ENCODE measurements at places on chromosomes 6 and 20. TPM values are rescaled to one million over a fixed set of nuclear protein-coding genes. Genes with fewer than 3 reads are reported as not detected.

The POPDC3 gene
- total RNA-seq: 0.58 TPM

GRCh38 chr20:54172856-54173652, 732 bp downstream of the CYP24A1 start:
- DNase-seq: no peak

DNA sequence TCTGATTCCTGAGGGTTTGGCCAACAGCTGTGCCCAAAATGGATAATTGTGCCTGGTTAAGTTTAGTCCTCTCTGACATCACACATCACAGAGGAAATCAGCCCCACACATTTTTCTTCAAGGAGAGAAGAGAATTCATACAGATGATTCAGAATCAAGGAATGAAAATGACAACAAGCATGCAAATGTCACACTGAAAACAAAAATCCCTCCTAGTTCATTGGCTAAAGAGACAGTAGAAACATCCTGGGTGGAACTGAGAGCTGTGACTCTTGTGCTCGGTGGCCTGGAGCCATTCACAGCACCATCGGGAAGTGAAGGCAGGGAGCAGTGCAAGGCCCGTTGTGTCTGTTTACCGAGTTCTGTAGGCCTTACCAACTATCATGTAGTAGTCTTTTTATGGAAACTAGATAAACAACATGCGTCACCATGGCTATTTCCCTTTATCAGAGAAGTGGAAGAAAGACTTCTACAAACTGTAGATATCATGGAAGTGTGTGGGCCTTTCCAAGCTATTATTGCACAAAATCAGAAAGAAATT, 81.7 kb upstream of the TENT5A start:
- DNase-seq: peak; percentile 9

- DNase-seq: no peak
These were observed 47.3 kb upstream of the SASH1 start for GRCh38 chr6:148295261-148295887.

DNA sequence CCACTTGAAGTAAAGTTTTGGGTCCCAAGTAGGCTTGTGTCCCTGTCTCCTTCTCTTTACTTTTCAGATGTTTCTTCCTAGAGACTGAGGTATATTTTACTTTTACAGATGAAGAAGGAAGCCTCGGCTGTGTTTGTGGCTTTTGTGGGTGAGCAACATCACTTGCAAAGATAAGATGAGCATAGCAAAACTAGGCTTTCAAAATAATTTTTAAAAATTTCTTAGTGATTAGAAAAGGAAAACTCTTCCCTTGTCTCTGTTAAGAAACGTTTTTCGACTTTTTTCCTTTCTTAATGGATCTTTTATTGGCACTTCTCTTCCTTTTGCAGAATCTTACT, 7.6 kb downstream of the PTPN1 start:
- DNase-seq: no peak

- no peak for DNase-seq
These were observed 1.7 kb upstream of the FAM50B start for GRCh38 chr6:3847521-3847920.

GRCh38 chr6:31826793-31827285, 699 bp upstream of the HSPA1B start:
- no peak for DNase-seq

- DNase-seq: no peak
These were observed 3.1 kb downstream of the B3GALT4 start for GRCh38 chr6:33279971-33280511.

DNA sequence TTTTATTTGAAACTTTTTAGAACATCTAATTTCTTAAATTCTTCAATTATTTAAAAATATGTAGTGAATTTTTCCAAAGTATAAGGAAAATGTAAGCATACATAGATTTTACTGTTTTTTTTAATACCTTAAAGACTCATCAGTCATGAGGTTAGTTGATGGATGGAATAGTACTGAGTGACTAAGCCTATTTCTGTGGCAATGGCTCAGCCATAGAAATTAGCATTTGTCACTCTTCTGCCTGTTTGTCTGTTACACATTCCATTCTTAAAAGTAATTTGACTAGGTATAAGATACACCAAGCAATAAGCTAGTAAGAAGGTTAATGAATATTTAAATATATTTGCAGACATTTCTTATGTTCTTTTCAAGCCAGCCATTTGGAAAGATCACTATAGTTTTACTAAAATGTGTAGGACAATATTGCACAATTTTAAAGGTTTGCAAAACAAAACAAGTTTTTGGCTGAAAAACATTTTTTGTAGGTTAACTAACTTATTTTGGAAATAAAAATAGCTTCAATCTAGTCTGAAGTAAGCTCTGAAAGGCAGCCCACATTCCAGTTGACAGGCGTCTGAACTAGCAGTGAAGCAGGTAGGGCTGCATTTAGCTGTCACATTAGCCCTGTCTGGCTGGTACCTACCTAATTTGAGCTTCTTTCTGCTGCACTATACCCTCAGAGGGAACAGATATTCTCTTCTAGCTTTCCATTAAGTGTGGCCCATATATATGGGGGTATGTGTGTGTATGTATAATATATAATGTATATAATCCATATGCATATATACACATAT, 385.7 kb downstream of the GRIK2 start:
- DNase-seq: peak; percentile 31
